ENCODE measurements at places on chromosomes 12 and 14. TPM values are rescaled to one million over a fixed set of nuclear protein-coding genes. Genes with fewer than 3 reads are reported as not detected.

OAS1 gene
- total RNA-seq: 8.9 TPM

LHX5 gene
- total RNA-seq: not detected

C3AR1 gene
- total RNA-seq: 6.6 TPM

GARIN6 gene
- total RNA-seq: not detected

YAF2 gene
- total RNA-seq: 48.9 TPM

CCDC196 gene
- not detected for total RNA-seq

RTN1 gene
- 8.0 TPM for total RNA-seq

SYT10 gene
- 6.4 TPM for total RNA-seq

GDF3 gene
- not detected for total RNA-seq

ASIC1 gene
- total RNA-seq: 5.7 TPM

FZD10 gene
- 0.27 TPM for total RNA-seq

ASCL4 gene
- not detected for total RNA-seq

HCAR1 gene
- under 0.01 TPM for total RNA-seq

CEBPE gene
- 0.68 TPM for total RNA-seq

GYS2 gene
- not detected for total RNA-seq

BHLHE41 gene
- 5.7 TPM for total RNA-seq

BTG1 gene
- total RNA-seq: 54.8 TPM

MNAT1 gene
- 22.4 TPM for total RNA-seq

MBD6 gene
- 13.5 TPM for total RNA-seq

ADGRD1 gene
- total RNA-seq: 11.4 TPM

FAM181A gene
- total RNA-seq: not detected

KLRG1 gene
- total RNA-seq: 4.3 TPM

SLC10A1 gene
- total RNA-seq: not detected

KRT72 gene
- total RNA-seq: not detected

PIWIL1 gene
- not detected for total RNA-seq

TAS2R8 gene
- not detected for total RNA-seq

INSM2 gene
- not detected for total RNA-seq

MYO1A gene
- 7.2 TPM for total RNA-seq

KCNH3 gene
- 0.14 TPM for total RNA-seq

RPS6KA5 gene
- 29.3 TPM for total RNA-seq

ABCD2 gene
- total RNA-seq: 0.55 TPM

XPOT gene
- total RNA-seq: 30.3 TPM

CCND2 gene
- 171 TPM for total RNA-seq

HOXC6 gene
- total RNA-seq: not detected

WSB2 gene
- 64.0 TPM for total RNA-seq

PTGDR gene
- total RNA-seq: 0.28 TPM

PROX2 gene
- not detected for total RNA-seq

STAC3 gene
- total RNA-seq: 0.41 TPM

PRIMA1 gene
- total RNA-seq: 21.9 TPM

RNASE3 gene
- not detected for total RNA-seq

SEL1L gene
- total RNA-seq: 57.1 TPM

FLRT2 gene
- 6.8 TPM for total RNA-seq

TMEM229B gene
- 6.1 TPM for total RNA-seq

PRKAG1 gene
- 53.5 TPM for total RNA-seq

B4GALNT3 gene
- 0.14 TPM for total RNA-seq

TMEM30B gene
- total RNA-seq: 0.66 TPM

ACRBP gene
- 1.9 TPM for total RNA-seq

SLC39A5 gene
- not detected for total RNA-seq

KIF5A gene
- 3.6 TPM for total RNA-seq

COQ5 gene
- total RNA-seq: 17.4 TPM

SERPINA6 gene
- not detected for total RNA-seq

POP5 gene
- total RNA-seq: 21.0 TPM

All from sigmoid colon (tissue), 7 donors.